Natural killer cell treated with Interleukin-12 subunit alpha and Interleukin-12 subunit beta and Interleukin-15 and Interleukin-18, amount 100 ng/mL, for 72 hours (primary cell): ENCODE measurements at places on chromosomes 7 and 10.

DNA sequence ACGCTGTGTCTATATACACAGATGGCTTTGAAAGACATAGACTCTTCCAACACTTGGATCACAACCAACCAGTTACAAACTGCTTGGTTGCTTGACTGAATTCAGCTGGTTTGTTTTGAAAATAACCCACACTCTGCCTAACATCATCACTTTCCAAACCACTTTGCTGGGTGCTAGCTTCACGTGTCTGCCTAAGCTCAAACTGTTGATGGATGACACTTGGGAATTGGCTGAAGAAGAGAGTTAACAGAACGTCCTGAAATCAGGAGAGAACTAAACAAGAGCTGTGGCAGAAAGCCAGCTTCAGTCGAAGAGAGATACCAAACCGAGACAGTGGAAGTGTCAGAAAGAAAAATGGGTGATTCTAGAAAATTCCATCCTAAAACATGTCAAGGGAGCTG, 420.8 kb upstream of the AUTS2 start:
- DNase-seq: no peak

- DNase-seq: no peak
Measured at GRCh38 chr10:75281974-75282373, 46.2 kb upstream of the COMTD1 start.

GRCh38 chr10:79153745-79154144, 85.0 kb downstream of the ZMIZ1 start:
- no peak for DNase-seq

DNA sequence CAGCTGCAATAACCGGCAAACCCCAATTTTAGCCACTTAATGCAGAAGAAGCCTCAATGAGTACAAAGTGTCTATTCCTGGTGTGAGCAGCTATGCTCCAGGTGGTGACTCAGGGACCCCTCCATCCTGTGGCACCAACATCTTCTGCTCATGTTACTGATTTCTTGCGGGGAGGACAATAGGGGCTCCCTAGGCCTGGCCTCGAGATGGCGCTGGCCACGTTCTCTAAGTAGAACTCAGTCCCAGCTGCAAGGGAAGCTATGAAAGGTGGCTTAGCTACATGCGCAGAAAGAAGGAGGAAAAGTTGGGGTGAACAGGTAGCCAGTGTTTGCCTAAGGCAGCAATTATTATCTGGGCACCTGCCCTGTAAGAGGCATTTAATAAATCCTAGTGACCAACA, 6.6 kb downstream of the GJD4 start:
- DNase-seq: no peak

GRCh38 chr10:116688241-116688711, 54.1 kb downstream of the HSPA12A start:
- DNase-seq: no peak
